CD4-positive, CD25-positive, alpha-beta regulatory T cell (primary cell): ENCODE measurements at places on chromosomes 7 and 10.

DNA sequence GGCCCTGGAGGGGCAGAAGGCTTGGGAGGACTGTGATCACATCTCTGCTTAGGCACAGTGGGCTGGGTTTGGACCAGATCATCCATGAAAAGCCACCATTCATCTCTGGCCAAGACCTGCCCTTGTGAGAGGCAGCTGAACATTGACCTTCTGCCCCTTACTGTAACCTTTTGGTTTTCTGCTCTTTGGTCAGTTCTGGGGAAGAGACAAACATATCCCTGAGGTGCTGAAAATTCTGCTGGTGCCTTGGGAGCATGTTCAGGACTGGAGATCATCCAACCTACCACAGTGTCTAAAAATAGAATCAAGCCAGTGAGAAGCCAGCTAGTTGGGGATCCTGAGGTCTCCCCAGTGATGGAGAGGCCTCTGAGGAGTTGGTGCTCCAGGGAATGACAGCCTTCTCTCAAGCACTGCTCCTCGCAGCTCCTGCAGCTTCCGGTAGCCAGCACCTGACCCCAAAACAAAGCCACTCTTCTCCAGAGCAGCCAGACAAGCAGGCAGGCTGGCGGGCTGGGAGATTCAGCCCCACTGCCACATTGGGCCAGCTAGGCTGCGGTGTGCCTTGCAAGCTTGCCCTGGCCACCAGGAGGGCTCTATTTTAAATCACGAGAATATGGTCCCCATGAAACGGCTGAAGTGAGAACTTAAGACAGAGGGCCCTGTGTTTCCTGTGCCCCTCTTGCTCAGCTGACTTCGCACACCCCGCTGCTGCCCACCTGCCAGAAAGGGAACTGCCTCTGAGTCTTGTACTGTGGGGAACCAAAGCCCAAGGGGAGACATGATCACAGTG lies 37.8 kb upstream of the UBE2H start:
- DNase-seq = no peak

- DNase-seq = no peak
Observed at GRCh38 chr10:69747179-69747578, 54.5 kb upstream of the COL13A1 start.

DNA sequence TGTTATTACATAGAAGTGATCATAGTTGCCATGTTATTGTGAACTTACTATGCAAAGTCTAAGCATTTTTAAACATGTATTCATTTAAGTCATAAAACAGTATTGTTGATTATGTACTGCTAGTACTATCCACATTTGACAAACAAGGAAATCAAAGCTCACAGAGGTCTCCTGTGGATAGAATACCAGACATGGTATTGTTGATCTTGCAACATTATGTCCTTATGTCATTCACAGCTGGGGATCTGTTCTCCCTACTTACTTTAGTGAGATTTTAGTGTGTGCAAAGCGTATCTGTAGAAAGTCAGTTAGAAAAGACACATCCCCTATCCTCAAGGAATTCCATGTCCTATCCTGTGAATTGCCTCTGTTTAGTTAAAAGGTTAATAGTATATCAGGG lies 106.1 kb downstream of the SND1 start:
- DNase-seq = no peak

DNA sequence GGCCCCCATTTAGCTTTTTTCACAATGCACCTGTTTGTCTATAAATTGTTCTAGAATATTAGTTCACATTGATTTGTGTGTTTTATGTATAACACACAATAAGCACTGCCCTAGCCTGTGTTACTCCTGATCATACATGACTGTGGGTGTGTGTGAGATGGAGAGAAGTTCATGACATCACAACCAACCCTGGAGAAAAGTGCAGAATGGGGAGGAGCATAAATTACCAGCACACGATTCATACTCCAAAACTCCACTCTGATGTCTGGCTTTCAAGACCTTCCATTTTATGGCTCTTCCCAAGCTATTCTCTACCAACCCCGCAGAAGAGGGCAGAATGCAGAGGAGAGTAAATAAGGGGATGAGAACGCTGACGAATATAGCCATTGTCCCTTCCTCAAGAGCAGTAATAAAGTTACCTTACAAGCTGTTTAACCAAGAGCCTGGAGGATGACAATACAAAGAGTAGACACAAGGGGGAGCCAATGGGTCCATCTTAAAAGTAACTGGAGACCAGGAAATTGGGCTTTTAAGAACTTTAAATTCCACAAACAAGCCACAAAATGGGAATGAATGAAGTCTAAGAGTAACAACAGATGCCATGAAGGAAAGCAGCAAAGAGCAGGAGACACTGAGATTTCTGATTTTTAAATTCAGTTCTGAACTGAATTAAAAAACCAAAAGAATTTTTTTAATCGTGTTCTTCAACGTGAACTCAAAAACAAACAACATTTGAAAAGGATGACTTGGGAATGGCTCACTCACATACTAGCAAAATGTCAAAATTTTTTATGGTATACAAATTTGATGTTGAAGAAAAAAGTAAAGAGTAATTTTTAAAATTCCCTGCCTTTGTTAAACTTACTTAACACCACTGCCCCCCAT lies 159.6 kb downstream of the PARD3 start:
- DNase-seq = no peak

DNA sequence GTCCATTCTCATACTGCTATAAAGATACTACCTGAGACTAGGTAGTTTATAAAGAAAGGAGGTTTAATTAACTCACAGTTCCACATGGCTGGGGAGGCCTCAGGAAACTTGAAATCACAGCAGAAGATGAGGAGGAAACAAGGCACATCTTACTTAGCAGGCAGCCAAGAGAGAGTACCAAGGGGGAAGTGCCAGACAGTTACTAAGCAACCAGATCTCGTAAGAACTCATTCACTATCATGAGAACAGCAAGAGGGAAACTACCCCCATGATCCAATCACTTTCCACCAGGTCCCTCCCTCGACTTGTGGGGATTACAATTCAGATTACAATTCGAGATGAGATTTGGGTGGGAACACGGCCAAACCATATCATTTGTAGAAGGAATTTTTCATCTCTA lies 36.3 kb downstream of the NHLRC2 start:
- DNase-seq = no peak
